ENCODE measurements at places on chromosomes 11 and 22.

- DNase-seq, result peak; percentile 47
Observed at GRCh38 chr22:35310556-35311550, 11.2 kb downstream of the TOM1 start.

GRCh38 chr11:48154151-48154550, 62.5 kb upstream of the OR4B1 start:
- no peak for DNase-seq

DNA sequence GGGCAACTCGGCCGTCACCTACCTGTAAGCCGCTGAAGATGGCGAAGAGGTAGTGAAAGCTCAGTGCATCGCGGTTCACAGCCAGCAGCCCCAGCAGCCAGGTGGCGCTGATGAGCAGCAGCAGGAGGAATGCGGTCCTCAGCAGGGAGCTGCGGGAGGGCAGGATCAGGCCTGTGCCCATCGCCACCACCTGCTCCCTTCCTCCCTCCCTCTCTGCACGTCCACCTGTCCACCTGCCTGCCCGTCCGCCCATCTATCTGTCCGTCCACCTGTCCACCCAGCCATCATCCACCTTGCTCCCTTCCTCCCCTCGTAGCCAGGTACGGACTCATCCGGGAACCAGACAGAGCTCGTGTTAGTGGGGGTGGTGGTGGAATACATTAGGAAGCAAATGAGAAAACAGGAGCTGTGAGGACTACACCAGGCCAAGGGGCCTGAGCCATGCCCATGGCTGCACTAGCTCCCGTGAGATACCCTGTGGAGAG, 32.2 kb downstream of the TRMU start:
- peak; percentile 80 for DNase-seq

DNA sequence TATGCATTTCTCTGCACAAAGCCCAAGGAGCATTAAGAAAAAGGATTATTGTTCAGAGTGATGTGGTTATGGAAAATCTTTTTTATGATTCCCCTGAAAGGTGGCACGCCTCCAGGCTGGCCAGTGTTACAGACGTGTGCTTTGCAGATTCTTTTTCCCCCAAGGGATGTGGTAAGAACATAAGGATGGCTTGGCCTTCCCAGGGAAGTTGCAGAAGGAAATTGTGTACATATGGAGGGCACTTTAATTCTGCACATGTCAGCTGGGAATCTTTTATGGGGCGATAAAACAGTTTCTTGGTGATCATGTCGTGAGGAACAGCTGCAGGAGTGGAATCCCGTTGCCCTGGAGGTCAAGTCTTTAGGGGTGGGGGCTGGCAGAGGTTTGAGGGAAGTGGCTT, 9.7 kb downstream of the SMARCB1 start:
- no peak for DNase-seq

- no peak for DNase-seq
Observed at GRCh38 chr22:35132568-35132967, 66.6 kb downstream of the ISX start.

- no peak for DNase-seq
Observed at GRCh38 chr11:68090706-68091105, 30.5 kb downstream of the CHKA start.

All from left lobe of liver (tissue), 2 donors.